CD4-positive, alpha-beta T cell (primary cell): ENCODE measurements at places on chromosomes 6 and 20.

GRCh38 chr20:38633577-38634093 is 32.0 kb downstream of the ARHGAP40 start:
- H3K27ac ChIP-seq = no peak overlapping the region
- H3K36me3 ChIP-seq = no peaks in the 10 kb centered on the region
- DNase-seq = peak; percentile 72
- no peak overlapping the region for H3K4me3 ChIP-seq

- no peak overlapping the region for H3K4me3 ChIP-seq
- H3K36me3 ChIP-seq = no peaks in the 10 kb centered on the region
These were observed 10.2 kb downstream of the POU3F2 start for GRCh38 chr6:98844244-98845210.

GRCh38 chr6:53119349-53119748 is 29.3 kb downstream of the GCM1 start:
- no peaks in the 10 kb centered on the region for H3K4me1 ChIP-seq
- H3K27me3 ChIP-seq = no peaks in the 10 kb centered on the region
- no peak for DNase-seq

DNA sequence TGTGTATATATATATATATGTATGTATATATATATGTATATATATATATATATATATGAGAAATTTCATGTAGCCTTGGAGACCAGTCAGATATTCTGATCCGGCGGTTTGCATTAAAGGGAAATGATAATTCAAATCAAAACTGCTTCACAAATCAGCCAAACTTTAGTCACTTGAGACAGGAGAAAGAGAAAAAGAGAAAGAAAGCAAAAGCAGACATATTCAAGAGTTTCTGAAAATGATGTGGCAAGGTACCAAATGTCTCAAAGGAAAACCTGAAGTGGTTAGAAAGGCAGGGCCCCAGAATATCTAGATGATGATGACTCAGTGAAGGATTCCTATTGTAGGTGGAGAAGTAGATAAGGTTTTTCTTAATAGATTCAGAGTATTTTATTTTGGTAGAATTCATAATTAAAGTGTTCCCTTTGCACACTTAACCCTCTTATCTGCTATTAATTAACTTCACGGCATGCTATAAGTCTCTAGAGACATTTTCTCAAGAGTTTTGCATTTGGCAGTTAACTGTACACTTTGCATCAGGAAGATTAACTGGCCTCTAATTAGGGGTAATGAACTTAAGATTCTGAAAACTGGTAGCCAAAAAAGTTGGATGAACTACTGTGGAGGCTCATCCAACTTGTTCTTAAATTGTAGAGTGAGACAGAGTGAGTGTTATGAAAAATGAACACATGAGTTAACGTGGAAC is 50.1 kb upstream of the ASF1A start:
- H3K4me3 ChIP-seq = no peak overlapping the region
- no peak for DNase-seq
- no peaks in the 10 kb centered on the region for H3K36me3 ChIP-seq
- H3K4me1 ChIP-seq = peaks cover 4% of the 10 kb centered on the region

DNA sequence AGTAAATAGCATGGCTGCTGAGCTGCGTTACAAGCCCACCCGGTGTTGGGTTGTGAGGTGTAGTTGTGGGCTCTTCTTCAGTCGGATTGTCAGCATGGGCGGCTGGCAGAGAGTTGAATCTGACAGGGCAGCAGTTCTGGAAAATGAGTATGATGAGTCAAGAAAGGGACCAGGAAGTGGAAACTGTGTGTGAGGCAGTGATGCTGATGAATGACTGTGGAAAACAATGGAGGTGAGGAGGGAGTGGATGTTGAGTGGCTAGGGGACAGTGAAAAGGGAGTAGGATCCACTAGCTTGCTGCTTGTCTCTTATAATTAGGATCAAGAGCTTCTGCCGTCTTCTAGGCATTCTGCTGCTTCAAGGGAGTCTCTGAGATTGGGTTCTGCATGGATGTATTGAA is 154.3 kb downstream of the ESR1 start:
- no peak overlapping the region for H3K4me3 ChIP-seq
- no peaks in the 10 kb centered on the region for H3K36me3 ChIP-seq
- DNase-seq = no peak
- H3K27ac ChIP-seq = no peak overlapping the region
- no peaks in the 10 kb centered on the region for H3K27me3 ChIP-seq
- peaks cover 3% of the 10 kb centered on the region for H3K4me1 ChIP-seq

DNA sequence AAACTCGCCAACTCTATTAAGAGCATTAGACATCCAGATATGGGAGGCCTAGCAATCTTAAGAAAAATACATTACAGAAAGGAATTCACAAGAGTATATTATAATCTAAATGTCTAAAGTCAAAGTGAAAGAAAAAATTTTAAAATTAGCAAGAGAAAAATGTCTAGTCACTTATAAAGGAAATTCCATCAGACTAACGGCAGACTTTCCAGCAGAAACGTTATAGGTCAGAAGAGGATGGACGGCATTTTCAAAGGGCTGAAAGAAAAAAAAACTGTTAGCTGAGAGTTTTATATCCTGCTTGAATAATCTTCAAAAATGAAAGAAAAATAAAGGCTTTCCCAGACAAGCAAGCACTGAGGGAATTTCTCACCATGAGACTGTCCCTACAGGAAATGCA is 269.0 kb downstream of the HDGFL1 start:
- H3K27me3 ChIP-seq = no peaks in the 10 kb centered on the region
- no peak for DNase-seq
- H3K27ac ChIP-seq = no peak overlapping the region
- no peak overlapping the region for H3K4me3 ChIP-seq
- H3K36me3 ChIP-seq = no peaks in the 10 kb centered on the region

DNA sequence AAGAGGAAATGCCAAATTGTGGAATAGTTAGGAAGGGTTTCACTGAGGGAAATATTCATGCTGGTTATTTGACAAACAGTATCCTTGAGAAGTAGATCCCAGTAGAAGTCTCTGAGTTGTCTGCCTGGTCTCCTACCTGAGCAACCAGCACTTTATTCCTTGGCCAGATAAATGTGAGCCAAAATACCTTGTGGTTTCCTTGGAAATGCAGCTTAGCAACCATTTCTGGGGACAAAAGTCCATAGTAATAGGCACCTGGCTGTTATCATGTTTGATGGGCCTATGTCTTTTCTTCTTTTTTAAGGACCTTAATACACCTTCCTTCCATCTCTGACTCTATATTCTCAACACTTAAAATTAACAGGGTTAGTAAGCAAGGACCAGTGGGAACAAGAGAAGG is 217.1 kb upstream of the MARCKS start:
- H3K4me3 ChIP-seq = no peak overlapping the region
- H3K27me3 ChIP-seq = no peaks in the 10 kb centered on the region
- no peaks in the 10 kb centered on the region for H3K36me3 ChIP-seq
- no peak overlapping the region for H3K27ac ChIP-seq
- no peak for DNase-seq

DNA sequence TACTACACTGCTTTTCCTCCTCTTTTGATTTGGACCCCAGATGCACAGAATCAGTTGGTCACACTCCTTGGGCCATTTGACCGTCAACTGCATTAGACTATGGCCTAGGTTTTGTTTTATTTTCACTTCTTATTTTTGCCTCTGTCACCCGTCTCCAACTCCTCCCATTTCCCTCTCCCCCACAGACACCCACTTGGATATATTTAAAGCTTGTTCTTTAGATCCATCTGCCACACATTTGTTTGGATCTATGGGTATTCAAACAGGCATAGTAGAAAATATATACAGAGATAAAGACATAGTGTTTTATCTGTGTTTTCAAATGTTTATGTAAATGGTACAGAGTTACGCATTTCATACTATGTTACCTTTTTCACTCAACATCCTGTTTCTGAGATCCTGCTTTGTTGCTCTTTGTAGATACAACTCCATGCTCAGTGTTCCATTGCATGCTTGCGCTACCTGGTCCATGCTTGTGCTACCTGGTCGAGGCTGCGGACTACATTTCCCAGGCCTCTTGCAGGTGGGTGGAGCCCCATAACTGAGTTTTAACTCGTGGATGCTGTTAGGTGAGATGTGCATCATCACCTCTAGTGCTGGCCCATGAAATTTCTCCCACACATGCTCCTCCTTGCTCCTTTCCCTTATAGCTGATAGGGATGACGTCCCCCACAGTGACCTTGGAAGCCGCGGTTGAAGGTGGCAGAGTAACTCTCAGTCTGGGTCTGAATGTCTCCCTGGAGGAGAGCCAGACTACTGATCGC is 11.5 kb upstream of the PREX1 start:
- DNase-seq = no peak
- H3K27me3 ChIP-seq = no peaks in the 10 kb centered on the region
- H3K36me3 ChIP-seq = no peaks in the 10 kb centered on the region

DNA sequence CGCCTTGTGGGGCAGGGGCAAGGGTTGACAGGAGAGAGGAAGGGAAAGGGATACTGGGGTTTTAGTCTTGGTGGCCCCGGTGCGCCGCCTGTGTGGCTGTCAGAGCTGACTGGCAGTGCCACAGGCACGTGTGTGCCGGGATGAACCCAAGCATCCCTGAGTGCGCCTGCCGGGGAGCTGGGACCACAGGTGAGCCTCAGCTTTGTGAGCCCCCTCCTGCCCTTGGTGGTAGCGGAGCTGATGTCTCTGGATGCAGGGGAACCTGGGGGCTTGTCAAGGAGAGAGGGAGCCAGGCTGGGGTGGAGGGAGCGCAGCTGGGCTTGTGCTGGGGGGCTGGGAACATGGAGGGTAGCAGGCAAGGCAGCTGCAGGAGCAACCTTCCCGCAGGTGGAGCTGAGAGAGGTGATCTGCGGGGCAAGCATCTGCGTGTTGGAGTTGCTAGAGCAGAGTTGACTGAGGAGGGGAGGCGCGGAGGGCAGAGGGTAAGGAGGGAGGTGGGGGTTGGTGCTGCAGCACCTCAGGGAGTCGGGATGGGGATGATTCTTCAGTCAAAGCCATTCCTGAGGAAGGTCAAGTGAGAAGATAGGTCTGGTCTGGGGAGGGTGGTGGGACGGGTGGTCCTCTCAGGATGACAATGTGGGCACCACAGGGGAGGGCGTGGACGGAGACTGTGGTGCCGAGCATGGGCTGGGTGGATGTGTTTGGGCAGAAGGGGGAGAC is 28.1 kb downstream of the PYGB start:
- H3K4me1 ChIP-seq = no peaks in the 10 kb centered on the region
- DNase-seq = no peak
- H3K36me3 ChIP-seq = peaks cover 75% of the 10 kb centered on the region
- no peaks in the 10 kb centered on the region for H3K27me3 ChIP-seq

- H3K36me3 ChIP-seq = no peaks in the 10 kb centered on the region
- no peak for DNase-seq
- H3K27me3 ChIP-seq = no peaks in the 10 kb centered on the region
- no peak overlapping the region for H3K27ac ChIP-seq
- no peaks in the 10 kb centered on the region for H3K4me1 ChIP-seq
These were observed 103.9 kb upstream of the ARG1 start for GRCh38 chr6:131469130-131469529.

GRCh38 chr20:41643504-41643938 is 25.3 kb upstream of the CHD6 start:
- H3K27ac ChIP-seq = no peak overlapping the region
- H3K36me3 ChIP-seq = no peaks in the 10 kb centered on the region
- no peak overlapping the region for H3K4me3 ChIP-seq

DNA sequence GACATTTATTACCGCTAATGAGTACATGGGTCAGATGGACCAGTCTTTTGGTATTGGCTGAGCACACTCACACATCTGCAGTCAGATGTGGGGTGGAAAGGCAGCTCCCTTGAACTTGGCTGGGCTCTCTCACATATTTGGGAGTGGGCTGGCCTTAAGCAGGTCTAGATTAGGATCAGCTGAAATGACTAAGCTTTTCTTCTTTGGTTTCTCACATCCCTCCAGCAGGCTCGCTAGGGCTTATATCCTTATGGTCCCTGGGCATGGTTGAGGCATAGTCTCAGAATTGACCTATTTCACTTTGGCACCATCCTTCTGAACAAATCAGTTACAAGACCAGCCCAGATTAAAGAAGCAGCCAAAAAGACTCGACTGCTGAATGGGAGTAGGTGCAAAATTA is 14.4 kb upstream of the PLCB1 start:
- no peak overlapping the region for H3K4me3 ChIP-seq
- H3K4me1 ChIP-seq = no peaks in the 10 kb centered on the region
- no peak overlapping the region for H3K27ac ChIP-seq

GRCh38 chr20:13452470-13453124 is 186.1 kb downstream of the TASP1 start:
- no peaks in the 10 kb centered on the region for H3K36me3 ChIP-seq
- DNase-seq = no peak
- H3K27ac ChIP-seq = no peak overlapping the region
- H3K4me1 ChIP-seq = no peaks in the 10 kb centered on the region
- H3K27me3 ChIP-seq = no peaks in the 10 kb centered on the region
- no peak overlapping the region for H3K4me3 ChIP-seq

DNA sequence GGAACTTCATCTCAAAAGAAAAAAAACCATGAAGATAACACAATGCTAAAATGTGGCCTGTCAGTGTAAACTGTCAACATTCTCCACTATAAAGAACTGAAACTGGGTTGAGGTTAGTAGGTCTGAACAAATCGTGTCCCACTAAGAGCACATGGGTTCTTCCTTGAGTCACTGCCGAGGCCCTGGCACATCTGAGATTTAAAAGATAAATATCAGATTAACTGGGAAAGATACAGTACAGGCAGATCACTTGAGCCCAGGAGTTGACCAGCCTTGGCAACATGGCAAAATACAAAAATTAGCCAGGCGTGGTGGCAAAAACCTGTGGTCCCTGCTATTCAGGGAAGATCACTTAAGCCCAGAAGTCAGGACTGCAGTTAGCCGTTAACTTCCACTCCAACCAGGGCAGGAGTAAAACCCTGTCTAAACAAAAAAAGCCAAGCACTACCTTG is 5.6 kb downstream of the EEF1A1 start:
- DNase-seq = no peak
- H3K36me3 ChIP-seq = peaks cover 54% of the 10 kb centered on the region
- H3K4me3 ChIP-seq = no peak overlapping the region
- peak overlapping the region; percentile 16 for H3K27ac ChIP-seq
- no peaks in the 10 kb centered on the region for H3K27me3 ChIP-seq

DNA sequence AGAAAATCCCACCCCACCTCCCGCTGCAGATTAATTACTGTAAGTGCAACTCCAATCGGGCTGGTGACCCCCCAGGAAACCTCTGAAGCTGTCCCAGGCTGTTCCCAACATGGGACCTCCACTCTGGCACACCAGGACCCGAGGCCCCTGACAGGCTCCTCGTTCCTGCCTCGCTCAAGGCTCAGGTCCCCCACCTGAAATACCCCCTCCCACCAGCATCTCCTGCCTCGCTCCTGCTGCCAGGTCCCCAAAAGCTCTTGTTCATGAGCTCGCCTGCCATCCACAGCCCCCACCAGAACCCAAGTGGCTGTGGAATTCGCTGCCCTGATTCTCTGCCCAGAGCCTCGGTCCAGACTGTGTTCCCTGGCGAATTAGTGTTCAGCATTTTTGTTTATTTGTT is 26.1 kb downstream of the NPEPL1 start:
- no peaks in the 10 kb centered on the region for H3K4me1 ChIP-seq
- H3K36me3 ChIP-seq = peaks cover 3% of the 10 kb centered on the region
- no peak overlapping the region for H3K4me3 ChIP-seq

GRCh38 chr20:63840405-63840828 is 9.4 kb upstream of the ZBTB46 start:
- peaks cover 18% of the 10 kb centered on the region for H3K4me1 ChIP-seq
- no peak overlapping the region for H3K27ac ChIP-seq
- H3K36me3 ChIP-seq = no peaks in the 10 kb centered on the region
- H3K4me3 ChIP-seq = no peak overlapping the region
